ENCODE measurements at places on chromosomes 6 and 20. TPM values are rescaled to one million over a fixed set of nuclear protein-coding genes. Genes with fewer than 3 reads are reported as not detected.
A peak's percentile ranks its signal among the peaks of the same experiment; 100 is the strongest.

Gene MAPK13
- 58.9 TPM for total RNA-seq

Gene ZC2HC1B
- not detected for total RNA-seq

Gene SNAI1
- 0.43 TPM for total RNA-seq

Gene DEFB129
- not detected for total RNA-seq

GRCh38 chr20:11204926-11205768 lies 531.3 kb upstream of the JAG1 start:
- DNase-seq, result peak; percentile 9

- DNase-seq, result no peak
These were observed 8.3 kb upstream of the TIAM2 start for GRCh38 chr6:154986787-154987235.

GRCh38 chr6:138291036-138291848 lies 73.0 kb upstream of the PBOV1 start:
- DNase-seq, result no peak

DNA sequence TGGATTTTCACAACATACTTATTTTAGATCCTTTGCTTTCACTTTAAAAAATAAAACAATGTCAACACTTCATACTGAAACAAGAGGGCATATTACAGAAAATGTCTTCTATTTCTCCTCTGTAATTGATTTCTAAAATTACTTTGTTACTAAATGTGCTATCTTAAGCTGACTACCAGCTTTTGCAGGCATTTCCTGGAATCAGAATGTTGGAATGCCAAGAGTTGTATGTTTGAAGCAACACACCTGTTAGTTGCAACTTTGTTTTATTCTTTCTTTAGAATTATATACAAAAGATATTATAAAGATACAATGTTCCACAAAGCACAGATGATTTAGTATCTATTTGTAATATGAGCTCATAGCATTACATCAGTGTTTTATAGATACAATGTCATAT lies 62.5 kb upstream of the TMEM170B start:
- no peak for DNase-seq

Measured in activated naive CD4-positive, alpha-beta T cell treated with anti-CD3 and anti-CD28 coated beads, Interleukin-2, amount 50 U/mL, for 72 hours (primary cell).